ENCODE measurements at places on chromosomes 12 and 14.

- DNase-seq, result no peak
- peaks cover 56% of the 10 kb centered on the region for H3K27me3 ChIP-seq
- no peaks in the 10 kb centered on the region for H3K36me3 ChIP-seq
- no peak overlapping the region for H3K27ac ChIP-seq
- no peak overlapping the region for H3K4me3 ChIP-seq
Measured at GRCh38 chr12:104055686-104056388, 5.8 kb upstream of the GLT8D2 start.

GRCh38 chr12:22808860-22809259 lies 183.9 kb downstream of the ETNK1 start:
- no peaks in the 10 kb centered on the region for H3K36me3 ChIP-seq
- no peak overlapping the region for H3K4me3 ChIP-seq
- H3K27me3 ChIP-seq, result peaks cover 6% of the 10 kb centered on the region
- DNase-seq, result no peak
- no peaks in the 10 kb centered on the region for H3K4me1 ChIP-seq

DNA sequence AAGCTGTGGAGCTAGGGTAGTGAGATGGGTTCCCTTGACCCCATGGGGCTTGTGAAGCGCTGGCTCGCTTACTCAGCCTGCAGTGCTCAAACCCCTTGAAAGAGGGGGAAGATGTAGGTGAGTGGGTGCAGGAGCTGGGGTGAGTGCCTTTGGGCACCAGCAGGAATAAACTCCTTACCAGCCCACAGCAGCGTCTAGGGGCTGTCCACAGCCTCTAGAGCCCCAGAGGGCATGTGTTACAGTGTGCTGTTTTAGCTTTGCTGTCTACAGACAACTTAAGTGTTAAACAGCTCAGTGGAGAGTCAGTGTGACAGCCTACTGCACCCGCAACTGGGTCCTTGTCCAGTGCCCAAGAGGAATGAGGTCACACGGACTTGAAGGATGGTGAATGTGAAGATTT lies 48.0 kb downstream of the TSPAN8 start:
- H3K27ac ChIP-seq, result no peak overlapping the region
- H3K36me3 ChIP-seq, result no peaks in the 10 kb centered on the region
- no peak overlapping the region for H3K4me3 ChIP-seq
- H3K4me1 ChIP-seq, result no peaks in the 10 kb centered on the region
- no peaks in the 10 kb centered on the region for H3K27me3 ChIP-seq

- no peaks in the 10 kb centered on the region for H3K4me1 ChIP-seq
- no peak overlapping the region for H3K4me3 ChIP-seq
- H3K36me3 ChIP-seq, result no peaks in the 10 kb centered on the region
- H3K27me3 ChIP-seq, result no peaks in the 10 kb centered on the region
- DNase-seq, result no peak
Measured at GRCh38 chr14:85471744-85472143, 58.2 kb upstream of the FLRT2 start.

DNA sequence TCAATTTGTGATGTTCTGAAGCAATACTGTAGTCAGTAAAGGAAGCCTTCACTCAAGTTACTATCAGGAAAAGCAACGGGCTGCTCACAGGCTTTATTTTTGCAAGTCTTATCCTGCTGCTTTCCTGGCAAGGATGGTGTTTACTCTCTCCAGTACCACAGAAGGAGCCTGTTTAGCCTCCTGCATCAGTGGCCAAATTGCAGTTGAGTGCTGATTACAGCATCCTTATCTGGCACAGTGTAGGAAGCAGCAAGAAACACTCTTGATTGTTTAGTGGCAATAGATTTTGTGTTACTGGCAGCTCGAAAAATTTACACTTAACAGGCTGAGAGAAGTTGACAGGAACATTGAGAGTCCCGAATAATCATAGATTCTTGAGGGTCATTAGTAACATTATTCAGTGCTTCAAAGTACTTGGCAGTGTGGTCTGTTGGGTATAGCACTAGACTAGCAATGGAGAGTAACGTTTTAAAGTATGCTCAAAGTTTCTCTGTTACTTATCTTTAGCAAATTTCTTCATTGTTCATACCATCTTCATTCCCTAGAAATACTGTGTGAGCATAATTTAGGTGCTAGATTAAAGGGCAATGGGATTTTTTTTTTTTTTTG lies 11.7 kb downstream of the TULP3 start:
- DNase-seq, result no peak
- no peak overlapping the region for H3K27ac ChIP-seq
- H3K27me3 ChIP-seq, result no peaks in the 10 kb centered on the region
- H3K36me3 ChIP-seq, result no peaks in the 10 kb centered on the region
- no peaks in the 10 kb centered on the region for H3K4me1 ChIP-seq

DNA sequence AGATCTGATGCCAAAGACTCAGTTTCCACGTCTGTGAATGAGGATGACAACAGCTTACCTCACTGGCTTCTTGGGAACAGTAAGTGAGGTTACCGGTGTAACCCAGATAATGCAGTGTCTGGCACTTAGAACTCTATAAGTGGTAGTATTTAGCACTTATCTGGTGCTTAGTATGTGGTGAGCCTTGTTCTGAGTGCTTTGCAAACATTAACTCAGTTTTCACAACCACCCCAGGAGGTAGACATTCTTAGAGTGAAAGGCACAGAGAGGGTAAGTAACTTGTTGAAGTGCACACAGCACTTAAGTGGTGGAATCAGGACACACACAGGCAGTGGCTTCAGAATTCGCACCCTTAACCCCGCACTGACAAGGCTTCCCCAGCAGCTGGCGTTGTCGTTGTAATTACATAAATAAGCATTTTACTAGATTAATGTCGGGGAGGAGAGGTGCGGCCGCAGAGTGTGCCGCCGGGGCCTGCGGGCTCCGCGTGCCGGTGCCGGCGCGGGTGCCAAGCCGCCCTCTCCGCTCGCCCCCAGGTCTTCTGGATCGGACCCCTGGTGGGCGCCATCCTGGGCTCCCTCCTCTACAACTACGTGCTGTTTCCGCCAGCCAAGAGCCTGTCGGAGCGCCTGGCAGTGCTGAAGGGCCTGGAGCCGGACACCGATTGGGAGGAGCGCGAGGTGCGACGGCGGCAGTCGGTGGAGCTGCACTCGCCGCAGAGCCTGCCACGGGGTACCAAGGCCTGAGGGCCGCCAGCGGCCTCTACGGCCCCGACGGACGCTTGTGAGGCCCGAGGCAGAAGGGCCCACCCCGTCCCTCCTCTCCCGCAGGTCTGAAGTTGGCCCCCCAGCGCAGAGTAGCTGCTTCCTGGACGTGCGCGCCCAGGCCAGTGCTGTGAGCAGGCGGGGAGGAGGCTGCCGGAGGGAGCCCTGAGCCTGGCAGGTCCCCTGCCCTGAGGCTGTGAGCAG lies 4.6 kb downstream of the AQP2 start:
- no peak for DNase-seq
- H3K4me3 ChIP-seq, result no peak overlapping the region
- H3K4me1 ChIP-seq, result peaks cover under 1% of the 10 kb centered on the region
- H3K27ac ChIP-seq, result no peak overlapping the region
- no peaks in the 10 kb centered on the region for H3K36me3 ChIP-seq

GRCh38 chr14:69518289-69519101 lies 34.0 kb downstream of the PLEKHD1 start:
- DNase-seq, result no peak
- no peaks in the 10 kb centered on the region for H3K36me3 ChIP-seq
- H3K27ac ChIP-seq, result no peak overlapping the region
- peaks cover 28% of the 10 kb centered on the region for H3K27me3 ChIP-seq
- H3K4me1 ChIP-seq, result no peaks in the 10 kb centered on the region

- no peak overlapping the region for H3K4me3 ChIP-seq
- no peak overlapping the region for H3K27ac ChIP-seq
- H3K4me1 ChIP-seq, result peaks cover 3% of the 10 kb centered on the region
- DNase-seq, result no peak
- H3K36me3 ChIP-seq, result no peaks in the 10 kb centered on the region
Measured at GRCh38 chr12:110763583-110763982, 20.9 kb upstream of the PPP1CC start.

DNA sequence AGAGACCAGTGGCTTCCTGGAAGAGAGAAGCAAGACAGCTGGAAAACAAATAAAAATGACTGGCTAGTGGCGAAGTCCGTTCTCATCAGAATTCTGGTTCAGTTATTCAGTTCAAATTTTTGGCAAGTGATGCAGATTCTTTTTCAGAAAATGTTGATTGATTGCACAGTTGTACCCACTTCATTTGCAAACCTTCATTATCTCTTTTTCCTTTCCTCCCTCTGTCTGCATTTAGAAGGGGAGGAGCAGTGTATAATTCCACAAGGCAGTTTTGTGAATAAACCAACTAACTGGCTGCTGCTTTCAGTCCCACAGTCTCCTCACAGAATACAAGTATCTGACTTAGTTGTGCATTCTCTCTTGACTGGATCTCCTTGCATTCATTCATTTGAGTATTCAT lies 417.5 kb downstream of the NPAS3 start:
- H3K36me3 ChIP-seq, result no peaks in the 10 kb centered on the region
- no peak overlapping the region for H3K27ac ChIP-seq
- H3K4me1 ChIP-seq, result no peaks in the 10 kb centered on the region
- no peaks in the 10 kb centered on the region for H3K27me3 ChIP-seq
- H3K4me3 ChIP-seq, result no peak overlapping the region
- DNase-seq, result no peak

DNA sequence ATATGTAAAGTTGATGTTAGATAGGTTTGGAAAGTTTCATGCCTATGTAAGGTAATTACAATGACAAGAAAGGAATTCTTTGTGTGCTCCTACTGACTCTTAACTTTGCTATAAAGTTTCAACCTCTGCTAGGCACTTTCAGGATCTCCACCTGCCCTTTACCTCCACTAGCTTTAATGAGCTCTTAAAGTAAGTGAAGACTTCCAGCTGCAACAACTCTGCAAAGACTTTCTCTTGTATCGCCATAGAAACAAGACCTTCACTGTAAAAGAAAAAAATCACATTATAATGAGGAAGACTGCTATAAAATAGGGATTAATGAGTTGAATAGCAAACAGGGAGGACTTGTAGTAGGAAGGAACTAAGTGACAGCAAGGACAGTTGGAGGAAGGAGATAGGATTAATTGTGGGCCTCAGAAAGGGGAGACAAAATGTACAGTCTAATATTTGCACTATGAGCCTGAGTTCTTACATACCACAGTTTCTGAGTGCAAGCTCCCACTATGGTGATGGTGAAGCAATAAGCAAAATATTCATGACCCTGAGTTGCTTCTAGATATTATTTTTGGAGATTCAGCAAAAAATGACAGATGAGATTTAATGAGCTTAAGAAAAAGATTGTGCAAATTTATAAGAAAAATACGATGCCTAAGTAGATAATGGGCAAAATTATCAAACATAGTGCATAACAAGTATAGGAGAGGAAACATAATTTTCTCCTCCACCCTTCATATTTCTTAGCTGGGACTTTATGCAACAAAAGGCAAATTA lies 66.7 kb downstream of the DHRS2 start:
- no peak overlapping the region for H3K27ac ChIP-seq
- no peaks in the 10 kb centered on the region for H3K36me3 ChIP-seq
- no peak for DNase-seq
- H3K4me3 ChIP-seq, result no peak overlapping the region
- H3K4me1 ChIP-seq, result no peaks in the 10 kb centered on the region

DNA sequence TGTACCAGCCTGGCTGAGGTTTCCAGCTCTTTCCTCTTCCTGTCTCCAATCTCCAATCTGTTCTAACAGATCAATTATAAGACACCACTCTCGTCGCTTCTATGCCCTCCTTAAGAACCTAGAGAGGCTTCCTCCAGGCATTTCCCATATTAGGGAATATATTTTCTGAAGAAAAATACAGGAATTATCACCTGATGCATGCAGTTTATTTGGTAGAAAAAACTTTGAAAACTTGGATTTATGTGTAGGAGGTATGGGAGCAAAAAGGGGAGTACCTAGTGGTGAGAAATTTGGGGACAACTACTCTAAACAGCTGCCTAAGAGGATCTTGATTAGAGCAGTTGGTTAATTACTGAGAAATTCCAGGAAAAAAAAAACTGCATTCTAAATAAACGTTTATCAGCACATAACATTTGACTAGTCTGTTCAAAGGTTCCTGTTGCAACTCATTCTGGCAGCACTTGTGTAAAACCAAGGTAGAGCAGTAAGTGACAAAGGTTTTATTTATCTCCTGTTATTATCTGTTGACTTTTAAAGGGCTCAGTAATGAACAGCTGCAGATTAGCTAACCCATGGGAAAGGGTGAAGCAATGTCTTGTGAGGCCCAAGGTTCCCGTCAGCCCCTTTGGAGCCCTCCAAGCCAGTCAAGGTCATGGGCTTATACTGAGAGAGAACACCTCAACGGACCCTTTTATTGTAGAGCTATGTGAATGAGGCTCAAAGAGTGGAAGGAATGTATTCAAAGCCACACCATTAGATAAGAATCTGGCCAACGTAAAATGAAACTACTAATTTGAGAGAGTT lies 36.4 kb upstream of the NR1H4 start:
- H3K36me3 ChIP-seq, result no peaks in the 10 kb centered on the region
- no peak overlapping the region for H3K27ac ChIP-seq
- H3K27me3 ChIP-seq, result peaks cover 3% of the 10 kb centered on the region
- H3K4me3 ChIP-seq, result no peak overlapping the region
- DNase-seq, result no peak

- H3K36me3 ChIP-seq, result peaks cover 16% of the 10 kb centered on the region
- DNase-seq, result no peak
- H3K4me3 ChIP-seq, result no peak overlapping the region
- H3K27me3 ChIP-seq, result no peaks in the 10 kb centered on the region
- no peak overlapping the region for H3K27ac ChIP-seq
Measured at GRCh38 chr12:106861984-106862916, 87.8 kb downstream of the RIC8B start.

- no peak overlapping the region for H3K4me3 ChIP-seq
- H3K36me3 ChIP-seq, result no peaks in the 10 kb centered on the region
- no peak for DNase-seq
- no peaks in the 10 kb centered on the region for H3K4me1 ChIP-seq
- no peak overlapping the region for H3K27ac ChIP-seq
Measured at GRCh38 chr12:16076557-16076956, 165.4 kb downstream of the DERA start.

- H3K36me3 ChIP-seq, result peaks cover 10% of the 10 kb centered on the region
- H3K27ac ChIP-seq, result no peak overlapping the region
- H3K4me3 ChIP-seq, result no peak overlapping the region
- H3K4me1 ChIP-seq, result peaks cover 2% of the 10 kb centered on the region
Measured at GRCh38 chr14:68147303-68147702, 327.7 kb downstream of the RAD51B start.

GRCh38 chr12:51672334-51672733 lies 81.3 kb downstream of the SCN8A start:
- H3K27ac ChIP-seq, result no peak overlapping the region
- no peaks in the 10 kb centered on the region for H3K36me3 ChIP-seq
- H3K27me3 ChIP-seq, result peaks cover 23% of the 10 kb centered on the region
- no peak for DNase-seq
- peaks cover 8% of the 10 kb centered on the region for H3K4me1 ChIP-seq

Measured in activated CD4-positive, alpha-beta memory T cell treated with anti-CD3 and anti-CD28 coated beads, Interleukin-2, amount 10 ng/mL, durations not matched to agents 7 days and 5 days (primary cell).